Activated CD4-positive, alpha-beta T cell treated with anti-CD3 and anti-CD28 coated beads for 24 hours (primary cell): ENCODE measurements at places on chromosomes 11 and 22.

- DNase-seq: no peak
Measured at GRCh38 chr22:44645531-44645930, 56.5 kb upstream of the PRR5 start.

DNA sequence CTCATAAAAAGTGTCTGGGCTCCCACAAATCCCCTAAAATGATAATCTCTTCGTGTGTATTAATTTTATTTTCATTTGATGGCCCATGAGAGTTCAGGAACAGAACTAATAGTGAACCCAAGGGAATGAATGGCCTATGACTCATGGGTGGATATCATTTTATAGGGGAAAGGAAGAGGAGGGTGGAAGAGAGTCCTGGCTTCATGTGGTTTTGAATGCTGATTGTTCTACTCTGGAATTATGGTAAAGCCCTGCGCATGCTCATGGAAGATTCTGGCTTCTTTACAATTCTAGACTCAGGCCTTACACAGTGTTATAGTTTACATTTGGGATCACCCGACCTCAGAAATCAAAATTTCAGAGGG lies 35.2 kb downstream of the MAML2 start:
- no peak for DNase-seq

DNA sequence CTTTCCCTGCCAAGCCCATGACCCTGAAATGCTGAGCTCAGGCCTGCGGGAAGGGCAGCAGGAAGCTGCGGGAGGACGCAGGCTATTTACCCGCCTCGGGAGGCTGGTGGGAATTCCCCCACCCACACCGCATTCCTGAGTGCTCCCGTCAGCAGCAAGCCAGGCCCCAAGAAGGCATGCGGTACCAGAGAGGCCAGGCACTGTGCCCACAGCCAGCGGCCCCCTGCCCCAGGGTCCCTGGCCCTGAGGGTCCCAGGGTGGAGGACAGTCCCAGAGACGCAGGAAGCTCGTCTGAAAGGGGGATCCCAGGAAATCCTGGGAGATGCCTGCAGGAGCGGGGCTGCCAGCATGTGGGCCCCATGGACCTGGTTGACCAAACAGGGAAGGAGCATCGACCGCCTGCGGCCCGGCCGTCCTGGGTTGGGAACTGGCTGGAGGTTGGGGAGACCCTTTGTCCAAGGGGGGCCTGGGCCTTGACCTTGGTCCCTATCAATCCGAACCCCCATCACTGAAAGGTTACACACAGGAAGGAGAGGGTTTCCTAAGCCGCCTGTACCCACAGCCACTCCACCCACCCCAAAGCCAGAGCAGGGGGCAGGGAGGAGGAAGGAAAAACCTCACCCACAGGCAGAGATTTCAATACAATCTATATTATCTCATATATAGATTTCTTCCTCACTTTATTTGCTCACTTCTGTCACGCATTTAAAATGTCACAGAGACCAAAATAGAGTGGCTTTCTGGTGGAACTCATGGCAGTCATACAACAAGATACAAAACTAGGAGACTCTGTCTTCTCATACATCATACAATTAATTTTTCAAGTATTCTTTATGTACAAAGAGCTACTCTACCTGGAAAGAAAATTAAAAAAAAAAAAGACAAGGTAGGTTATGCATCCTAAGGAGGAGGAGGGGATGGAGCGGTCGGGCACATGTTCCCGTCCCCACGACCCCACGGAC lies 17.1 kb downstream of the MAFF start:
- DNase-seq: peak; percentile 24

GRCh38 chr11:64152841-64153691 lies 12.8 kb downstream of the MACROD1 start:
- DNase-seq: peak; percentile 64

DNA sequence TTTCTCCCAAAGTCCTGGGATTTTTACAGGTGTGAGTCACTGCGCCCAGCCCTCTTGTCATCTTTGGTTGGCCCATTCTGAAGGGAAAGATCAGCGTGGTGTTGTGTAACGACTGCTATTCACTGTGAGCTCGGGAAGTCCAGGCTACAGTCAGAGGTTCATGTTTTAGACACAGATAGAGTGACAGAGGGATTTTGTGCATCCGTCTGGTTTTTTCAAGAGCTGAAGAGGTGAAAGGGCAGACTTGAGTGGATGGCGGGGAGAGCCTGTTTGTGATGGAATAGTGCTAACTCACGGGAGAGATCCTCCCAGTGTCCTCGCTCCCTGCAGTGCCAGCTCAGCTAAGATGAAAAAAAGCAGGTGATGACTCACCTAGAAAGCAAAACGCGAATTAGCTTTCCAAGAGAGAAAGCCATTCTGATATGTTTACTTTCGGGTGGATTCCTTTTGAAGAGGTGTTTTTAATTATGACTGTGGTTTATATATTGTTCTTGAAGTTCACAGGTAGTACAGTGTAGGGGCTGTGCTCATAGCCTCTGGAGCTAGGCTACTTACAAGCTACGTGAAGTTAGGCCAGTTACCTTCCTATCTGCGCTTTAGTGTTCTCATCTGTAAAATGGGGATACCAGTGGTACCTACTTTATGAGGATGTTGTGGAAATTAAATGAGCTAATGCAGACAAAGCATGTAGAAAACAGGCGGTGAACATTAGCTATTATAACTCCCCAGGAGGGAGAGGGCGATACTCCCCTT lies 67.2 kb downstream of the C11orf91 start:
- no peak for DNase-seq

GRCh38 chr22:20569059-20570058 lies 61.9 kb downstream of the MED15 start:
- no peak for DNase-seq

GRCh38 chr11:1039481-1040427 lies 3.2 kb upstream of the MUC6 start:
- no peak for DNase-seq

DNA sequence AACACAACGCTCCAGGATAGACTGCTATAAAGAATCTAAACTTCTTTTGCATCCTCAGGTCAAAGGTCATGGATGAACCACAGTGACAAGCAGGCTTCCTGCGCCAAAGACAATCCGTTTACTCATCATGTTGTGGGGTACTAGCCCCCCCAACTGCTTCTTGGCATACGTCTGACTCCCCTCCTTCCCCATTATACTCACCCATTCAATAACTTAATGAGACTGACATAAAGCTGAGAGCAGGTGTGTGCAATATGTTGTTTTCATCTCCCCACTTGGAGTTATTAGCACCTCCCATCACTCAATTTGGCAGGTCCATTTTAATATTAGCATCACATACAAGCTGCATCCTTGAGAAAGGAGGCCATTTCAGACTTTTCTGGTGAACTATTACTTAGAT lies 157.1 kb downstream of the CADM1 start:
- no peak for DNase-seq

DNA sequence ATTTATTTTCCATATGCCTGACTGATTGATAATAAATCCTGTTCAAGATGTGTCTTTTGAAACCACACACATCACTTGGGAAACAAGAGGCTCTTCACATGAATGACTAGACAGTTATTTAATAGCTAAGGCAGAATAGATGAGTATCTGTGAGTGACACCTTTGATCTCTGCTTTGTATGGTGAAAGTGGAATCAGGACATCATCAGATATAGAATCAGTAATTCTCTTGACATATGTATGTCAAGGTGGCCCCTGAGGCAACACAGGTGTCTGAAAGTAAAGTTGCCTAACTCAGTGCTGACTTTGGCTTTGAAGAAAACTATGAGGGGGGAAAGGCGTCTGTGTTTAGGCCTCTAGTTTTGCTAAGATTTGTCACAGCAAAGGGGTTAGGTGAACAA lies 11.5 kb upstream of the CASP4 start:
- DNase-seq: no peak

DNA sequence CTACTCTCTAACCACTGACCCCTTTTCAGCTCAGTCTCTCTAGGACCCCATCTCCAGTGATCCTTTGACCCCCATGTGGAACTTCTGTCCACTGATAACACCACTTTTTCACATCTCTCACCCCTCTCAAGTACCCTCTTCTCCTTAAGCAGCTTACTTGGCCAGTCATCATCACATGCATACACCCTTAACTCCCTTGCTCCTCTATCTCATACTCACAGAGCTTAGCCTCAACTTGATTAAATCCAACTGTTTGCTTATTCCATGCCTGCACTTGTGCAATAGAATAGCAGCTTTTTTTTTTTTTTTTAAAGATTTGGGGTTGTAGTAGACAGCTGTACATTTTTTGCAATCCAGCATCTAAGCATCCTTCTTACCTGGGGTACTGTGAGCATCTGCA lies 22.2 kb downstream of the AQP11 start:
- no peak for DNase-seq

- DNase-seq: no peak
Measured at GRCh38 chr11:14318581-14318981, 40.4 kb downstream of the RRAS2 start.

- DNase-seq: no peak
Measured at GRCh38 chr11:116459185-116460045, 313.4 kb downstream of the BUD13 start.

DNA sequence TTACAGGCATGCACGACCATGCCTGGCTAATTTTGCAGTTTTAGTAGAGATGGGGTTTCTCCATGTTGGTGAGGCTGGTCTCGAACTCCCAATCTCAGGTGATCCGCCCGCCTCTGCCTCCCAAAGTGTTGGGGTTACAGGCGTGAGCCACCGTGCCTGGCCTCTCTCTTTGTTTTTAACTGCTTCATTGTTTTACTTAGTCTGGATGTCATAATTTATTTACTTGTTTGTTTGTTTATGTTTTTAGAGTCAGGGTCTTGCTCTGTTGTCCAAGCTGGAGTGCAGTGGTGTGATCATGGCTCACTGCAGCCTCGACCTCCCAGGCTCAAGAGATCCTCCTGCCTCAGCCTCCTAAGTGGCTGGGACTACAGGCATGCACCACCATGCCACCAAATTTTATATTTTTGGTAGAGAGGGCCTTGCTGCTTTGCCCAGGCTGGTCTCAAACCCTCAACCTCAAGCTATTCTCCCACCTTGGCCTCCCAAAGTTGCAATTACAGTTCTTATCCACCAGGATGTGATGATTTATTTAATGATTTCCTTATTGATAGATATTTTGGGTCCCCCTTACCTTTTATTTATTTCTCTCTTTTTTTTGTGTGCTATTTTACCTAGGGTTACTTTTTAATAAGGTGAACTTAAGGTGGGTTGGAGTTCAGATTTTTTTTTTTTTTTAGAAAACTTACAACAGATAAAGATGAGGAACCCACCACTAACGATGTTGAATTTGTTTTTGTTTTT lies 52.6 kb upstream of the ADA2 start:
- no peak for DNase-seq

DNA sequence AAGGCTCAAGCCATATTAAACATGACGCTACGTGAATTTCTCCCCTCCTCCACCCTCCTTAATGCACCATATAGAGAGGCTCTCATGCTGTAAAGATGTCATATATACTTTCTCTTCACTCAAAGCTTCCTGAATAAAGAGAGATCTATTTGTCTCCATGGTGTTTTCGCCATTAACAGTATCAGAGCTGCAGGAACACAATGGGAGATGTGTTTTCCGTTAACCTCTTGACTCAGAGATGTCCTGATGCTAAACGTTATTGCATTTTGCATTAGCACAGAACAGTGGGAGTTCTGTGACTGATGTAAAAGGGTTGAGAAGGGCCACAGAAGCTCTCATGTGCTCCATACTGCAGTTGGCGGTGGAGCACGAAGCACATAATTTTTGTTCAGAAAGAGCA lies 25.7 kb upstream of the BLID start:
- DNase-seq: no peak

GRCh38 chr11:86103808-86104207 lies 34.9 kb upstream of the PICALM start:
- no peak for DNase-seq

GRCh38 chr22:49237703-49238102 lies 590.0 kb downstream of the BRD1 start:
- DNase-seq: no peak

- DNase-seq: no peak
Measured at GRCh38 chr11:36899800-36900199, 301.8 kb upstream of the RAG2 start.

DNA sequence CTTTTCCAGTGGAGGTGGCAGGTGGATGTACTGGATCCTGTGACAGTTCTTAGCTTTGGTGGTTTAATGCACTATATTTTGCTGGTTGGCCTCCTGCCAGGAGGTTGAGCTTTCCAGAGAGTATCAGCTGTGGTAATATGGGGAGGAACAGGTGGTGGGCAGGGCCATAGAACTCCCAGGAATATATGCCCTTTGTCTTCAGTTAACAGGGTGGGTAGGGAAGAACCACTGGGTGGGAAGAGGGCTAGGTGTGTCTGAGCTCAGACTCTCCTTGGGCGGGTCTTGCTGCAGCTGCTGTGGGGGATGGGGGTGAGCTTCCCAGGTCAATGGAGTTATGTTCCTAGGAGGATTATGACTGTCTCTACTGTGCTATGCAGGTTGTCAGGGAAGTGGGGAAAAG lies 203.8 kb downstream of the DLG2 start:
- DNase-seq: no peak

DNA sequence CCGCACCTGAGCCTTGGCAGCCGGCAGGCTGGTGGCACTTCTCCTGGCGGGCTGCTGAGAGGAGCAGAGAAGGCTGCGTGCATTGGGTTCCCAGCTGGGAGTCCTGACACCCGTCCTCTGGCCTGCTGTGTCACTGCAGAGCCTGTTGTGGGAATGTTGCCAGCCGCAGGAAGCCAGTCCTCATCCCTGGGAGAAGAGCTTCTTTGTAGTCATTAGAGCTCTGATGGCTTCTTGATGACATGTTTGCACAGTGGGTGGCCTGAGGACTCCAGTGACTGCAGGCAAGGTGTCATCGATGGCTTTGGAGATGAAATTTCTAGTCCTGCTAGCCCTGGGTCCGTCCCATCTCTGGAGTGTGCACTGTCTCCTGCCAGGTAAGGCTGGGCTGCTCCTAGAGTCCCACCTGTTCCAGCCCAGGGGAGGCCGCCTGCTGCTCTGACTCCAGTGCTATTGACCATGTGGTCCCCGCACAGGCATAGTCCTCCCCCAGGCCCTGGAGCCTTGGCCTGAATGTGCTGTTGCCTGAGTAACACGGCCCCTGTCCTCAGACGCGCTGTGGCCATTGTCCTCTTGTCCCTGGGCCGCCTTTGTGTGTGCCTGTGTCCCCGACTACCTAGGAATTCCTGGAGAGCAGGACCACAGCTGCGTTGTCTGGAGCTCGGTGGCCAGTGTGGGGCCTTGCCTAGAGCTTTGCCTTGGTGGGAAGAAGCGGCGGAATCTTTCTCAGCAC lies 129.2 kb downstream of the CACNA1I start:
- no peak for DNase-seq

DNA sequence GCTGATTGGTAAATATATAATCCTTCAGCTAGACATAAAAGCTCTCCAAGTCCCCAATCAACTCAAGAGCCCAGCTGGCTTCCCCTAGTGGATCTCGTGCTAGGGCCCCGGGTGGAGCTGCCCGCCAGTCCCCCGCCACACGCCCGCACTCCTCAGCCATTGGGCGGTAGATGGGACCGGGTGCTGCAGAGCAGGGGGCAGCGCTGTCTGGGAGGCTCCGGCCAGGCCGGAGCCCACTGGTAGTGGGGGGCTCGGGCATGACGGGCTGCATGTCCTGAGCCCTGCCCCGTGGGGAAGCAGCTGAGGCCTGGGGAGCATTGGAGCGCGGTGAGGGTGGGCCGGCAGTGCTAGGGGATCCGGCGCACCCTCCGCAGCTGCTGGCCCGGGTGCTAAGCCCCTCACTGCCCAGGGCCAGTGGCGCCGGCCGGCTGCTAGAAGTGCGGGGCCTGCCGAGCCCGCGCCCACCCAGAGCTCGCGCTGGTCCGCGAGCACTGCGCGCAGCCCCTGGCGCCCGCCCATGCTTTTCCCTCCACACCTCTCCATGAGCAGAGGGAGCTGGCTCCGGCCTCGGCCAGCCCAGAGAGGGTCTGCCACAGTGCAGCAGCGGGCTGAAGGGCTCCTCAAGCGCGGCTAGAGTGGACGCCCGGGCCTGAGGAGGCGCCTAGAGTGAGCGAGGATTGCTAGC lies 1680.6 kb upstream of the RAG2 start:
- no peak for DNase-seq
